ENCODE measurements at places on chromosomes 16 and 17.
A peak's percentile ranks its signal among the peaks of the same experiment; 100 is the strongest.

- DNase-seq = no peak
Observed at GRCh38 chr16:25395528-25395927, 137.9 kb upstream of the ZKSCAN2 start.

DNA sequence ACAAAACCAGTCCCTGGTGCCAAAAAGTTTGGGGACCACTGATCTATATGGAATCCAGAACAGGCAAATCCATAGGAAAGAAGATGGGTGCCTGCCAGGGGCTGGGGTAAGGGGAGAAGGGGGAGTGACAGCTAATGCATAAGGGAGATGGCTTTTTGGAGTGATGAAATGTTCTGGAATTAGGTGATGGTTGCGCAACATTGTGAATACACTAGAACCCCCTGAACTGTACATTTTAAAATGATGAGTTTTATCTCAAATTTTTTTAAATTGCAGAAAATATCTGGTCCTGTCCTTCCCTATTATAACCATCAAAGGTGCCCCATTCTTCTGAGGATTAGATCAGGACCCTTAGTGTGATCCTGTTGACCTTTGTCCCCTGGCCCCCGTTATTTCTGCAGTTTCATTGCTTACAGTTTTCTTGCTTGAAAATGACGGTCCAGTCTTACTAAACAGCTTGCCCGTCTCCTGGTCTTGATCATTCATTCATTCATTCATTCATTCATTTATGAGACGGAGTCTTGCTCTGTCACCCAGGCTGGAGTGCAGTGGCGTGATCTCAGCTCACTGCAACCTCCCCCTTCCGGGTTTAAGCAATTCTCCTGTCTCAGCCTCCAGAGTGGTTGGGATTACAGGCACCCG is 4.6 kb downstream of the BCO1 start:
- DNase-seq = no peak

GRCh38 chr16:30147843-30148510 is 25.0 kb upstream of the MAPK3 start:
- DNase-seq = no peak

DNA sequence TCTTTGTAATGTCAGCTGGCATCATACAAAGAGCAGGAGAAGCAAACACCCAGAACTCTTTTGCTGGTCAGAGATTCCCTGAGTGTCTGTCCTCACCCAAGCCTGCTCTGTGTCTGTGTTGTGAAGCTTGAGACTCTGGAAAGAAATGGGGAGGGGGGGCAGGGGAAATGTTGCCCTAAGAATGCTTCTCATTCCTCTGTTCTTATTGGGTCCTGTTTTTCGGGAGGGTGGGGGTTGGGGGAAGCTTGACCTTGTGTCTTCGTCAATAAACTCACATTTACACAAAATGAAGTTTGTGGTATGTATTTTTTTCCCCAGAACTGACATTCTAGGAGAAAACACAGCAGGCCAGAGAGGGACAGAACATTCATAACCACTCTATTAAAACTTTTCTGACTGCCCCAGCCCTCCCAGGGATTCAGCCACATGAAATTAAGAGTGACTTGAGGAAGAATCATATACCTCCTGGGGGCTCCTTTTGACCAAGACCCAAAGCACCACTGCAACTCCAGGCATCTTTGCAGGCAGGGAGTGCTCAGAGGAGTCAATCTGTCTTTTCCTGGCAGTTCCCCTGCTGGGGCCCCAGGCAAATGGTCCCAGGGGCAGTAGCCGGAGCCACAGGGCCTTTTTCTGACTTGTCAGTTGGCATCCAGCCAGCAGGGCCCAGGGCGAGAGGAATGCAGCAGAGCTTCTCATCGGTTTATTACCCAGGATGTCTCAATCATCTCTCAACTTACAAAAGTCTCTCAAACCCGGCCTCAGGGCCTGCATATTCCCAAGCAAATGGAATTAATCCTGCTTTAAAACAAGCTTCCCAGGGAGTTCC is 5.1 kb upstream of the RASL10B start:
- peak; percentile 87 for DNase-seq

DNA sequence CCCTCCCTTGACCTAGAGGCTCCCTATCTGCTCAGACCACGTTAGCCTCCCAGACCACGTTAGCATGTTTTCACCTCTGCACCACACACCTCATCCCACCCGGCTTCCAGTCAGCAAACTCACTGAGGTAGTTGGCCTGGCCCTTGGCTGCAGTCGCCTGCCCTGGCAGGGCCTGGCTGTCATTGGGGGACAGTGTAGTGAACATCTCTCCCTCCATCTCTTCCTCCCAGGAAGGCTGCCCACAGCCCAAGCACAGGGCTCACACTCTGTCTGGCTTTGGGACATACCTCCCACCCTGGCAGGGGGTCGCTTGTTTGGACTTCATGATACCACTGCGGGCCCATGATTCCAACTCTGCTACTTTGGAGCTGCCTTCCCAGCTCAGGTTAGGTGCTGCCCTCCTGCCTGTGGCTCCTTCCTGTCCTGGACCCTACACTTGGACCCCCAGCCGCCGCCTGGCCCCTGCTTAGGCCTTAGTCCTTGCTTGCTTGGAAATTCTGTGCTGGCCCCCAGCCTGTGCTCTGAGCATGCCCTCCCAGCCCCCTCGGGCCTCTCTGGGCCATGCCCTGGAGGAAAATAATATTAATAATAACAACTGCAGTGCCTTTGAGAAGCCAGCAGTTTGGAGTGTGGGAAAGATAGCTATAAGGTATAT is 167.7 kb downstream of the COPRS start:
- no peak for DNase-seq

DNA sequence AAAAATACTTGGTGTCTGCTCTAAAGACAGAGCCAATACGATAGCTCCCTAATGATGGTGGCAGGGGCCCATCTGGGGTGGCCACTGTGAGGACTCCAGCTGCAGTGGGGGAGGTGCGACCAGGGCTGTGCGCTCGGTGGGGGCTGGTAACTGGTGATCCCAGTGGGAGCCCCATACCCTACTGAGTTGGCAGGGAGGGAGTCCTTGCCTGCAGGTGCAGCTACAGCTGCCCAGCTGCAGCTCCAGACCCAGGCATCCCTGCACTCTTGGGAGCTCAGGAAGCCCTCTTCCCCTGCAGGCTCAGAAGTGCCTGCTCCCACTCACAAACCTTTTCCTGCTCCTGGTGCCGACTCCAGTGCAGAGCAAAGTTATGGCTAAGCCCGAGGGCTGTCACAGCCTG is 31.2 kb upstream of the KIF2B start:
- no peak for DNase-seq

DNA sequence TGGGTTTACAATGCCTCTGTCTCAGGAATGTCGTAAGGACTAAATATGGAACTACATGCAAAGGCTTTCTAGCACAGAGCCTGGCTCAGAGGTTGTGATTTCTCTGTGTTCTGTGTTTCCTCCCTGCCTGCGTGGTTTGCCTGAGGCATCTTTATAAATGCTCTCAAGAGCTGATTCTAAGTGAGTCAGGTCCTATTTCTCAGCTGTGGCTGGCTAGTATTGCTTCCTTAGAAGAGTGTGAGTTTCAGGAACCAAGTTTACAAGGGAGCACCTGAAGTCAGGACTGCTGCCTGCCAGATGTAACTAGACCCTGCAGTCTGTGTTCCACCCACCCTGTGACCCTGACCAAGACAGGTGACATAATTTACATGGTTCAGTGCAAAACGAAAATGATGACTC is 8.0 kb upstream of the CCL1 start:
- no peak for DNase-seq

GRCh38 chr17:78745407-78746088 is 36.5 kb downstream of the CYTH1 start:
- no peak for DNase-seq

- DNase-seq = no peak
Observed at GRCh38 chr16:66469947-66470546, 43.0 kb downstream of the BEAN1 start.

DNA sequence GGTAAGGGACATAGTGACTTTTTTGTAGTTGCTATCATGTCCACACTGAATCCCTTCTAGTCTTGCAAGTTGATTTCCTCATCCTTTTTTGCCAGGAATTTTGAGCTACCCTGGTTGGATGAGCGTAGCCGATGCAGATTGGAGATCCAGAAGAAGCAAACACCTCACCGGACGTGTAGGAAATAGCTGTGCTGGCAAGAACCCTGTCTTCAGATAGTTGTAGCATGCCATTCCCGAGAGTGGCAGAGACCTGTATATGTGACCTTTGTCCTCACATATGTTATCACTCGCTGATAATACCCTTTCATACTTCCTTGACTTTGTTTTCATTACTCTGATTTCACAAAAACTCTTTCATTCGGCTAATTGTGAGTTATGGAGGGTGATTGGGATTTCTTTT is 6.2 kb upstream of the CASC3 start:
- no peak for DNase-seq

GRCh38 chr17:4186357-4186881 is 43.4 kb downstream of the CYB5D2 start:
- no peak for DNase-seq

DNA sequence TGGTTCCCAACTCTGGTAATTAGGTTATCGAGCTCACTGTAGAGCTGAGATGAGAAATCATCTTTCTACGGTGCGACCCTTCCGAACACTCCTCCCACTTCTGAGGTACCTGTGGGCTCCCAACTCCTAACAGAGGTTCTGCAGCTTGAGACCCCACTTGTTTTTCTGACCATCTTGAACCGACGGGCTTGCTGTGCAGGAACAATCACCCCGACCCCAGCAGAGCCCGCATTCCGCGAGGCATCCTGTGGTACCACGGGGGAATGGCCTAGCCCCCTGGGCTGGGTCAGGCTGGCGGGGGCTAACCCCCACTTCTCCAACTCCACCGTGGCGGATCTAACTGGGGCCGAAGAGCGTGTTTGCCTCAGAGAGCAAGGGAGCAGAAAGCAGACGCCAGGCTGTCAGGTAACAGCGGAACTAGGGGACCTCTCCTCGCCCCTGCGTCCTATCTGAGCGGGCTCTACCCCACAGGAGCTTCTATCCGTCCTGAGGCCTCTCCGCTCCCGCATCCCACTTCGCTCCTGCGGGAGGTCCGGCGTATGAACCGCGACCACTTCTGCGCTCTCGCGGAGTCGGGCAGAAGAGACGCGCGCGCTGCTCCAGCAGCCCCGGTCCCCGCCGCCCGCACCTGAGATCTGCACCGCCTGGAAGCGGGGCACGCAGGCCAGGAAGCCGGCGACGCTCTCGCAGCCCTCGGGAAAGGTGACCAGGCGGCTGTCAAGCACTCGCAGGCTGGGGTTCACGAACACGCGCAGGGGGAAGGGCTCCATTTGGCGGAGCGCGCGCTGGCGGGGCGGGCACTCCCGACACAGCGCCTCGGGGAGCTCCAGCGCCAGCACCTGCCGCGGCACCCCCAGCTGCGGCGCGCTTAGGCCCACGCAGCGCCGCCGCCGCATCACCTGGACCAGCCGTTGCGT is 761 bp downstream of the PDF start:
- DNase-seq = no peak

DNA sequence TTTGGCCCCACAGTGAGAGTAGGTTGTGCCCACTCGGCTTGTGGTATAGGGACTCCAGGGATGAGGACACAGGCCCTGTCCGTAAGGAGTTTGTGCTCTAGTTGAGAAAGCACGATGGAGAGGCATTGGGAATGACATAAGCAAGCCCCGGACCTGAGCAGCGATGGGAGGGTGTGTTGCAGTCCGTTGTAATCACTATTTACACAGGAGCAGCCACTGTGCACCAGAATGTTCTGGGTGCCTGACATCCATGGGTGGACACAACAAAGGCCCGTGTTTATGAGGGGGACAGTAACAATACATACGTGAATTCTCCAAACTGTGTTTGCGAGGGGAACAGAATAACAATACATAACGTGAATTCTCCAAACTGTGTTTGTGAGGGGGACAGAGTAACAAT is 86.8 kb downstream of the NPIPB11 start:
- no peak for DNase-seq

GRCh38 chr16:84155771-84156170 is 10.7 kb downstream of the DNAAF1 start:
- no peak for DNase-seq

DNA sequence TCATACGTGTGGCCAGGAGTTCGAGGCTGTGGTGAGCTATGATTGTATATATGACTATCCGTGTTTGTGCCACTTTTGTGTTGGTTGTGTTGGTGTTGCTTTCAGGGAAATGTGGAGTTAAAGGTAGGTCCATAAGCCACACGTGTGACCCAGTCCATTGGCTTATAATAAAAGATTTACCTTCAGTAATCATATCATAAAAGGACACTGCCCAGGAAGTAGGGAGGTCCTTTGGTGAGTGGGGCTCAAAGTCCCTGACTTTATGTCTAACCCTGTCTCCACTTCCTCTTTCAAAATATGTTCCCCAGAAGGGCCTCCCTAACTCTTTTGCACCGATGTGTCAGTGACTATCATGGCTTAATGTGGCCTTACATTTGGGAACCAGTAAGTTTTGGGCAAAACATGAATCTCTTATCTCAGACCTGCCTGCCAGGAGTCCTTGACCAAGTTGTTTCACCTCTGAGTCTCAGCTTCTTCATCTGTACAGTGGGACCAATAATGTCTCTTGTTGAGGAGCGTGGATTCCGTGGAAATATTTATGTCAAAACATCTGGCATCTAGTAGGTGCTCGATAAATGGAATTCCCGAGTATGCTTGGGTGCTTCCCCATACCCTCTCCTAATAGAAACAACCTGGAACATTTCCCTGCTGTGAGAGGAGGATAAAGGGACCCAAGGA is 4.8 kb downstream of the TNP2 start:
- DNase-seq = no peak

DNA sequence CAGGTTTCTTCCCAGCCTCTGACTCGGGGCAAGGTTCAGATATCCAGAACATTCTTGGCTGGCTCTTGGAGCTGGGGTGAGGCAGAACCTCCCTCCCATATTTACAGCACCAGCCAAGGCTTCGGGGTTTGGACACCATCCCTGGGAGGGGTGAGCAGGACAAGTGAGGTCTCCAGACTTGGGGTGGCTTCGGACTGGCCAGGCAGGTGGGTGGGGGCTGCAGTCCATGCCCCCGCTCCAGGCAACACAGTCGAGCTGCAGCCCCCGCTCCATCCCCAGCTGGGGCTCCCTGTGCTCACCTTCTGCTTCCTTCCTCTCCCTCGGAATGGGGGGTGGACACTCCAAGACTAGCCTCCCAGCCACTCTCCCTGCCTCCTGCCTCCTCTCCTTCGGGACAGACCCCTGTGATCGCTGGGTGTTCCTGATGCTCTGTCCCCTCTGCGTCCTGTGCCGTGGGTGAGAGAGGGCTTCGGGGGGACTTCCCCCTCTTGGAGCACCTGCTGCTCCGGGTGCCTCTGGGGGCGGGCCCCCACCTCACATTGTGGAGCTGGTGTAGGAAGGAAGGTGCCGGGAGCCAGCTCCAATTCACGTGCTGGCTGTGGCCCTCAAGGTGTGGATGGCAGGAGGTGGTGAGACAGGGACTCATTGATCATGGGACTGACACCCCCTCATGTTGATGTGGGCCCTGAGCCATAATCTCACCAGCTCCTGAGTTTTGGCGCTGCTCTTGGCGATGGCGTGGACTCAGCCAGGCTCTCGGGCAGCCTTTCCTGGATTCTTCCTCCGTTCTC is 189.2 kb downstream of the SEC14L1 start:
- no peak for DNase-seq

GRCh38 chr17:37671028-37671823 is 28.0 kb upstream of the DDX52 start:
- DNase-seq = no peak
